ENCODE measurements at places on chromosomes 4 and X. TPM values are rescaled to one million over a fixed set of nuclear protein-coding genes. Genes with fewer than 3 reads are reported as not detected.

GRCh38 chr4:124435274-124435950 is 277.1 kb downstream of the ANKRD50 start:
- no peak for DNase-seq

- no peak for DNase-seq
Observed at GRCh38 chrX:107579956-107580355, 48.4 kb upstream of the PRPS1 start.

DNA sequence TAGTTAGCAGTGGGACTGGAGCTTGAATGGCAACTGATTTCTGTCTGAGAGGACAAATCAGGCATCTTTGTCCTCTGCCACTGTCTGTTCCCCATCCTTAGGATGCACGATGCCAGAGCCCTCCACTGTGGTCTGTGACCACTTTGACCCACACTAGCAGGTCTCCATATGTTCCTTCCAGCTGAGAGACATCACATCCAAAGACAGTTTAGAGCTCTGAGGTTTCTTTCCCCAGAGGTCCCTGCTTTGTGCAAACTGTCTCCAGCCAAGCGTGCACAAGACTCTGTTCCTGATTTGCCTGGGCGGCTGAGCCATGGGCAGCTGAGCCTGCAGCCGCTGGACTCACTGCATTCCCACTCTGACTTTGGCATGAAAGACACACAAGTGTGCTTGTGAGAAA is 98.0 kb downstream of the PTTG2 start:
- DNase-seq = no peak

UNC5C gene
- 77.9 TPM for total RNA-seq

GRCh38 chrX:9519546-9520216 is 54.8 kb downstream of the TBL1X start:
- DNase-seq = no peak
